NCI-H2081 (cell line): ENCODE measurements at places on chromosomes 4 and X.

DNA sequence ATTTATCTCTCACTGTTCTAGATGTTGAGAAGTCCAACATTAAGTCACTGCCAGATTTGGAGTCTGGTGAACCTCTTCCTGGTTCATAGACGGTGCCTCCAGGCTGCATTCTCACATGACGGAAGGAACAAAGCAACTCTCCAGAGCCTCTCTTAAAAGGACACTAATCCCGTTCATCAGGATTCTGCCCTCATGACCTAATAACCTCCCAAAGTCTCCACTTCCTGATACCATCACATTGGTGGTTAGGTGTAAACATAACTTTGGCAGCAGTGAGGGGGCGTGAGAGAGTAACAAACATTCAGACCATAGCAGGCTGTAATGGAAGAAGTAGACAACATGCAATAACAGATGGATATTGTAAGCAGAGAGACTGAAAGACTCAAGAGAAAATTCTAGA is 388.6 kb downstream of the PDHA2 start:
- DNase-seq, result no peak

GRCh38 chrX:39893417-39894338 is 204.1 kb downstream of the BCOR start:
- no peak for DNase-seq

GRCh38 chr4:185774131-185774653 is 37.8 kb downstream of the SORBS2 start:
- DNase-seq, result no peak

GRCh38 chr4:41304221-41304620 is 47.5 kb downstream of the UCHL1 start:
- no peak for DNase-seq

DNA sequence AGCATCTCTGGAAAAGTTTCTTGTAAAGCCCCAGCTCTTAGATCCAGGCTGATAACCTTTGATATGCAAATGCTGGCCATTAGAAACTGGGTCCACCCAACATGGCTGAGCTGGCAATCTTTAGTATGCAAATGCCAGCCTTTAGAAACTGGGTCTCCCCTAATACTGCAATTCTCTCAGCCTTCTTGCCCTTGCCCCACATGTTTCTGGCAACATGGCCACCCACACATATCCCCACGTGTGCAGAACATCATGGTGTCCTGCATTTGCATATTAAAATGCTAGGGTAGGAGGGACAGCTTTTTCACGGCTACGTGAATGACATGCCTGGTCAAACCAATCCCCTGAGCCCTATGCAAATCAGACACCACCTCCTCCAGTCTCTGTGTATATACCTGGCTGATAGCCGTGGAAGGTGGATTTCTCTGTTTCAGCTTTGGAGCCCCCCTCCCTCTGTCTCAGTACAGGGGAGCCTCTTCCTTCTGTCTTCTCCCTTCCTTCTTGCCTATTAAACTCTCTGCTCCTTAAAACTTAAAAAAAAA is 344.0 kb upstream of the NWD2 start:
- no peak for DNase-seq

DNA sequence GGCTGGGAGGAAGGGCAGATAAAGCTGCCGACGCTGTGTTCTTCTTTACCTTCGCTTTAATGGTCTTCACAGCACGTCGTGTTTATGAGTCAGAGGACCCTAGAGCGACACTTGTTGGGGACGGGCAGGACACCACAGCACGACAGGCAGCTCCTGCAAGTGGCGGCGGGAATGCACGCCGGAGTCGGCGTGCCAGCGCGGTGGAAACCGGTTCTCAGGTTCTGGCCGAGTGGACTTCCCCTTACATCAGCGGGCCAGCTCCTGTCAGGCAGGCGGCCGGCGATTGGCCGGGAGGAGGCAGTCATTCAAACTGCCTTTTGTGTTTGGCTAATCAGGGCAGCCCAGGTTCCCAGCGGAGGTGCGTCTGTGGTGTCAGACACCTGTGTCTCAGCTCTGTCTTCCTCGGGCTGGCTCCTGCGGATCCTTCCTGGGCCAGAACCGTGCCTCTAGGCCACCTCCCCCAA is 150.9 kb downstream of the SHROOM3 start:
- peak; percentile 92 for DNase-seq
